Femur (tissue), 1 donor: ENCODE measurements at places on chromosomes 7 and 10.

DNA sequence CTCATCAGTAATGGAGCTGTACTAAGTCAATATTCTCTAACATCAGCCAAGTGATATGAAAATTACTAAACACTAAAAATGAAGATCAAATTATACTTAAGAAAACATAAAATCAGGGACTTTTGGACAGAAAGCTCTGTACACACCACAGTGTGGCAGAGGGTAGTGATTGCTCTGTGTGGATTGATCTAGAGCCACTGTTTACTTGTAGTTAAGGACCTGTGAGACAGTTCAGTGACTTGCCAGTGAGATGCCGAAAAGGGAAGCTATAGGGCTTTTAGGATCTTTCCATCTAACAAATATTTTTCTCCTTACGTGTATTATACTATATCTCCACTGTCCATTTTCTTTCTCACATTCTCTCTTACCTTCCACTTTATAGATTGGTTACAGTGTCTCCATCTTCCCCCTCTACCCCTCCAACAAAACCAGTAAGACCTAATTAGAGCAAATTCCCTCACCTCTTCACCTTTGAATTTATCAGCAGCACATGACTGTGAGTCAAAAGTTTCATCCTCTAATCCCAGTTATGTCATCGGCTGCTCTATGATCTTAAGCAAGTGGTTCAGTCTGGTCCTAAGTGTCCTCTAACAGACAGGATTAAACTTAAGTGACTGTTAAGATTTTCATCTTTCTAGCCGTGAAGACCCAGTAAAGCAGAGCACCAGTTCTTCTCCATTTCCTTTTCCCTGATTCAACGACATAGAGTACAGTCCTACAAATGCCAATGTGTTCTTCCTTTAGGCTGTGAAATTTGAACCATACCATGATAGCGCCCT is 6.9 kb downstream of the PIK3CG start:
- DNase-seq, result no peak

DNA sequence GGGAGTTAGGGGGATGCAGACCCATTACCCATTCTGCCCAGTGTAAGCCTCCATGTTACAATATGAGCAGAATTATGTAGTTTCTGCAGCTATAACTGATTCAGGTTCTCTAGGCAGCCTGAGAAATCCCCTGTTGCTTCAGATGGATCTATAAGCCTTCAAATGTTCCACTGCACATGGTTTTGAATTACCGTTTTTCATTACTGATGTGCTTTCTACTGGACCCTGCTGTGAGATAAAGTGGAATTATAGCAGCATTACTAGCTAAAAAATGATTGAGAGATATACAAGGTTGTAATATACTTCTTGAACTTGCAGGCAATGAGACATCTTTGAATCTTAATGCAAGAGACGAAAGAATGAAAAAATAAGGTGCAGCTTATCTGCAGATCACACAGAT is 38.4 kb upstream of the ANAPC16 start:
- DNase-seq, result no peak

GRCh38 chr10:71028066-71028465 is 139.7 kb upstream of the PCBD1 start:
- DNase-seq, result no peak

DNA sequence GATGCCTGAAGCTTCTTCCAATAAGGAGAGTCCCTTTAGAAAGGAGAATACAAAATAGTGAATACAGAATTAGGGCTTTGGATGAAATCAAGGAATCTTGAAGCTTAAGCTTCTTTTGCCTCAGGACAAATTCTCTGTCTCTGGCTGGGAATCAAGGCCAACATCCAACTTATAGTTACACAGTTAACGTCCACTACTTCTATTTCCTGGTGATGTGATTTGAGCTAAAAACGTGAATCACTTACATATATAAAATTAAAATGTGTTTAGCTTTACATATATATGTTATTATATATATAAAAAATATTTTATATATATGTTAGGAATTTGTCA is 11.4 kb upstream of the INPP5F start:
- DNase-seq, result no peak

DNA sequence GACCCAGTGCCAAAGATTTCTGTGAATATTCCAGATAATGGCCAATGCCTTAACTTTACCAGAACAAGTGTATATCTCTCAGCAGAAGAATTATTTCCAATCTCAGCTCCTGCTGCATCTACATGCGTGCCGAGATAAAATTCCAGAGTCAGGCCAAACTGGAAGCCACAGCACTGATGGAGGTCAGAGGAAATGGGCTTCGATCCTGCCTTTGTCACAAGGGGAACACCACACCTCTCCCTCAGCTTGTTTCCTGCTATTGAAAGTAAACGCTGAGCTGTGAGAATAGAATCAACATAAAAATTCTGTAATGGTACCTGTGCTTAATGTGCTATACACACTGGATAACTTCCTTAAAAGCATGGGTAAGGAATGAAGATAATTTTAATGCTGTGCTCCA is 255.5 kb downstream of the NEBL start:
- no peak for DNase-seq

- no peak for DNase-seq
Measured at GRCh38 chr7:726854-727103, 280 bp downstream of the DNAAF5 start.

DNA sequence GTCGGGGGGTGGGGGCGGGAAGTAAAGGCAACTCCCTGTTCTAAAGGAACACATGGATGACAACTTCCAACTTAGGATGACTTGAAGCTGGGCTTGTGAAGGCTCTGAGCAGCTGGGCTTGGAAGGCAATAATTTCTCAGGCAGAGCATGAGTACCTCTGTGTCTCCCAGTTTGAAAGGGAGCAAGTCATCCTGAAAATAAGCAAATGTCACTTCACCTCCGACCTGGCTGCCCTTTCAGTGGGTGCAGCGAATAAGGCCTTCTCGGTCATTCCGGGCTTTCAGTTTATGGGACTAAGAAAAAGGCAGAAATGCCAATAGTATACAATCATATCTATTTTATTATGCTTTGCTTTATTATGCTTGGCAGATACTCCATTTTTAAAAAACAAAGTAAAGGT is 15.3 kb upstream of the ADAMTS14 start:
- DNase-seq, result no peak

DNA sequence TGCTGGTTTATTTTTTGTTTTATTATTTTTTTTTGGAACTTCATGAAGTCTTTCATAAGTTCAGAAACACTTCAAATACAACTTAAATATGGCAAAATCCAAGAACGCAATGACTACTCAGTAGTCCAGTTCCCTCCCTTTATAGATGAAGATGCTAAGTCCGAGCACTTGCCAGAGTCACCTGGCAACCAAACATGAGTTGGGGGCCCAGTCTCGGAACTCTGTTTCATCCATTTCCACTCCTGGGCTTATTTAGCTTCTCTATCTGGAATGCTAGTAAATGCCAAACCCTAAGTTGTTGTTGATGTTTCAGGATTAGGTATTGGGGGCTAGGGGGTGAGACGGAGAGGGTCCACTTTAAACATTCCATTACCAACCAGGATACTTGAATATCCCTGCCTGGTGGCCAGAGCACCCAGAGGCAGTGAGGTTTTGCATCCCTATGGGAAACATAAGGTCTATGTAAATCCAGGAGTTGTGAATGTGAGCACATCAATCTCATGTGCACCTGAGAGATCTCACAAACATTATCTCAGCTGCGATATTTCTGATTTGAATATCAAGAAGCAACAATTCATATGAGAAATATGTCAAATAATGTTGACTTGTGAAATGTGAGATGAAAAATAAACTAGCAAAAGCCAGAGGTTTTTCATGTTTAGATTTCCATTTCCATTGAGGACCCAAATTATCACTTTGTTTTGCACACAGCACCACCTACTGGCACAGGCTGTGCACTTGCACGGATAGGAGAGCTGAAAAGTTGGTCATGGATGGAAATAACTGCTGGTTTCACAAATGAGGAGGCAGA is 129.3 kb downstream of the PKD1L1 start:
- peak; percentile 86 for DNase-seq

GRCh38 chr7:10888861-10889260 is 84.8 kb upstream of the PHF14 start:
- DNase-seq, result no peak

- DNase-seq, result no peak
Measured at GRCh38 chr7:136163340-136163801, 186.2 kb upstream of the MTPN start.

DNA sequence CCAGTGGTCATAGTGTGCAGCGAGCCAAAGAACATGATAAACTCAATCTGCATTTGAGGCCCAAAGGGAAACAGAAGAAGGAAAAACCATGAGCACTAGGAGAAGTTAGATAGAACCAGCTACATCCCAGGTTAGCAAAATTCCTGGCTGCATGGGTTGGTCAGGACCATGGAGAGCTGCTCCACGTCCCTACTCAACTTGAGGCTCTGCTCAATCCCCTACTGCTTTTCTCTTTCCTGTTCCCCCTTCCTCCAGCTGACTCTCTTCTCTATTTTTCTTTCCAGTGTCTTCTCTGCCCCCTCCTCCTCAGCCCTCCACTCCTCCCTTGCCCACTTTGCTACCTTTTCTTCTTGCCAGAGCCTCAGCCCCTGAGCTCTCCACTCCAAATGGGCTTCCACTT is 21.9 kb upstream of the VSIR start:
- DNase-seq, result no peak

GRCh38 chr10:132607961-132608495 is 70.4 kb downstream of the INPP5A start:
- peak; percentile 16 for DNase-seq

DNA sequence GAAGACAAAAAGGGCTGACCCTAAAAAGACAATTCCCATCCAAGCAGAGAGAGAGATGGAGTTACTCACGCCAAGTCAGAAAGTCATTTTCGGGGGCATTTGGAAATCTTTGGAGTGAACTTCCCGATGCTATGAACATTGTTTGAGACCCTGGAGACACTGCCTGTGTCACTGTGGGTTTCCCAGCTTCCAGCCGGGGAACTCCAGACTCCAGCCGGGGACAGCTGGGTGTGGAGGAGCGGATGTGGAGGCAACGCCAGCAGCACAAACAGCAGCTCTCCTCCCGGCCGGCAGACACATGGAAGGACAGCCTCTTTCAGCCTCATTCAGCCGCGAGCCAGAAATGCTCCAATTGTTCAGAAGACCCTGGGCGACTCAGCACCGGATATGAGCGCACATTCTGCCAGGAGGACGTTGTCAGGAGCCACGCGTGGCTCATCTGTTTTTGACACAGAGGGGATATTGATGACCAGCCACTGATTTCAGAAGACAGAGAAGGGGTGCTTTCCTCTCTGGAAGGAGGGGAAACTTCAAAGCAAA is 97.6 kb downstream of the PRPF18 start:
- peak; percentile 90 for DNase-seq

- DNase-seq, result peak; percentile 57
Measured at GRCh38 chr10:97333601-97334369, 744 bp downstream of the FRAT2 start.
